CD4-positive, alpha-beta T cell treated with Interleukin-6 for 4 hours (primary cell): ENCODE measurements at places on chromosomes 7 and 10.

GRCh38 chr7:7867846-7868571, 100.6 kb upstream of the GLCCI1 start:
- no peak for DNase-seq

DNA sequence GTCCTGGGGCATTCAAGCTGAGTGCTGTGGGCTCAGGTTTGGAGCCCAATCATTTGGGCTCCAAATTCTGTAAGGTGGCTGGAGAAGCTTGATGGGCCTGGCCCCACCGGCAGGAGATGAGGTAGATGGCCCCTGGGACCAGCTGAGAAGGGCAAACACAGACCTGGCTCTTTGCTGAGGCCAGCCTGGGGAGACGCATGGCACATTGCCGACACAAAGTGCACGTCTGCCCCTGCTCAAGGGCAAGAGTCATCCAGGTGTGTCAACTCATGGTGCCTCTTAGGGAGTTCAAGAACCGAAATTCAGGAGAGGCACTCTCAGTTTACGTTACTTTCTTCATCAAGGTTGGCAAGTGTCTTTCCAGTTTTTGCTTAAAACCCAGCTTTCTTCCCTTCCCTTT, 227.5 kb downstream of the LRMDA start:
- DNase-seq = no peak

- no peak for DNase-seq
Observed at GRCh38 chr7:47543714-47544113, 38.2 kb downstream of the TNS3 start.

GRCh38 chr7:5679048-5679812, 102.2 kb downstream of the RNF216 start:
- DNase-seq = no peak

GRCh38 chr7:86049910-86050309, 593.8 kb upstream of the GRM3 start:
- no peak for DNase-seq

- no peak for DNase-seq
Observed at GRCh38 chr10:2610946-2611345, 456.4 kb upstream of the PFKP start.
